Mesothelial cell of epicardium (in vitro differentiated cells): ENCODE measurements at places on chromosomes 12 and 14.

GRCh38 chr14:76776428-76777251 lies 15.4 kb downstream of the VASH1 start:
- no peak for DNase-seq

DNA sequence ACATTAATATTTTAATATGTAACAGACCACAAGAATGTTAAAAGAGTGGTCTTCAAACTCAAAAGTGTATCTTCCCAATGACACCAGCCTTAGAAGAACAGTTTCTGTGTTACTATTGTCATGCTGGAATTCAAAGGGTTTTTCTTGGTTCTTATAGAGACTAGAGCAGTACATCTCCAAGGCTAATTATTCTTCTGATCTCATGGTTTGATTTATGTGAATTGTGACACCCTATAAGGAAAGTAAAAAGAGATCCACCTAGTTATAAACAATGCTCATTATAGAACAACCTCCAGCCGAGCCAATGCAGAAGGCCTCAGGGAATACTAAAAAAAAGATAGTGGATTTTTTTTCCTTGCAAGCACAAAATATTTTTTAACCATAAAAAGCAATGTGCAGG lies 65.5 kb downstream of the PTPRO start:
- DNase-seq = no peak

- no peak for DNase-seq
Measured at GRCh38 chr12:123576611-123577010, 7.7 kb upstream of the TMED2 start.

DNA sequence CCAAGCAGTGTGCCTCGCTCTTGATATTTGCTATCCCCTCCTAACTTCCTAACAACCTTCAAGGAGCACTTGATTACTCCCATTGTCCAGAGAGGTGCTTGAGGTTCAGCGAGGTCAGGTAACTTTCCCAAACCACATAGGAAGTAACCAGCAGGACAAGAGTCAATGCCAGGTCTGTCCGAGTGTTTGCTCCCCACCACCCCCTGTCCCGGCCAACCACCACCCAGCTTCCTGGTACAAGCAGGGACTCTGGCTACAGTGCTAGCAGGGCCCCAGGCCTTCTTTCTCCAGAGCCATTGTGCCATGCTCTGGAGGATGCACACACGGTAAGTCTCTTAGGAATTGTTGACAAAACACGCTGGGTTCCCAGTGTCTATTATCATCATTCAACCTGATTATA lies 49.2 kb downstream of the SYNE3 start:
- DNase-seq = no peak

- DNase-seq = no peak
Measured at GRCh38 chr14:32428875-32429274, 99.8 kb downstream of the AKAP6 start.
